Smooth muscle cell of bladder (primary cell): ENCODE measurements at places on chromosomes 13 and 19. TPM values are rescaled to one million over a fixed set of nuclear protein-coding genes. Genes with fewer than 3 reads are reported as not detected.

Gene DIS3
- 25.5 and 31.2 TPM in 2 replicates for total RNA-seq

Gene CD177
- 0.09 TPM in 1 of 2 replicates, not detected in the other for total RNA-seq

Gene SLC7A10
- not detected in 2 replicates for total RNA-seq

Gene AZU1
- total RNA-seq = 0.18 TPM in 1 of 2 replicates, not detected in the other

Gene FUT2
- total RNA-seq = not detected in 2 replicates
